ENCODE measurements at places on chromosomes 16 and 17.

GRCh38 chr17:58693751-58694150, 1.3 kb downstream of the RAD51C start:
- no peak for DNase-seq

GRCh38 chr17:62827746-62828485, 19.8 kb upstream of the MARCHF10 start:
- no peak for DNase-seq

DNA sequence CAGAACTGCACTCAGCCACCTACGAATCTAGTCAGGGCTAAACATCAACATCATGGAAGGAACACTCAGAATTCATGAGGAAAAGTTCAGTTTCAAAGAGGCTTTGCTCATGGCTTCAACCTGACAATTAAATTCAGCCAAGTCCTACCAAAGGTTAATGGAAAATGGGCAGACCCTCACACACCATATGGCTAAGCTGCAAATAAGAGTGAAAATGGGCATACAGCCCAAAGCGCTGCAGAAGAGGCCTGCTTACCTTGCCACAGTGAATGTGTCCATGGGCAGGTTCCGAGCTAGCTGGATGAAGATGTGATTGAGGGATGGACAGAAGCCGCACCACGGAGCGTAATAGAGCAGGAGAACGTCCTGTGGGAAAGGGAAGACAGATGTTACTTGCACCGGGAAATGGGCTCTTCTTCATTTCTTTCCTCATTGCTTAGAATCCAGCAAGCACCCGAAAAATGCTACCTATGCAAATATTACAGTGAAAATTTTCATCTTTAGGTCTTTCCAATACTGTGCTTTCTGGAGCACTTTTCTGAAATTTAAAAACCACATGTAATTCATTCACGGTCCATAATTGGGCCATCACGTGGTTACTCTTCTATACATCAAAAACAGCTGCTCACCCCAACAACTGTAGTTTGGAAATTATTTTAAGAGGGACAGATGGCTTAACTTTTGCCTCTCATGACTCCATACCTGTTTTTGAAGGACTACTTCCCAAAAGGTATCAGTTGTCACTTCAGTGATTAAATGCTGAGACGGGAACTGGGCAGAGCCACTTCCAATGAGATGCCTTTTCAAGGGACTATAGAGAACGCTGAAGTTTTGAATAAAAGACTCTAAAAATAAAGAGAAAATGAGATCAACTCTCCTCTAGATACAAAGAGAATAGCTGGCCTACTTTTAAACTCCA, 19.6 kb downstream of the SNN start:
- no peak for DNase-seq

DNA sequence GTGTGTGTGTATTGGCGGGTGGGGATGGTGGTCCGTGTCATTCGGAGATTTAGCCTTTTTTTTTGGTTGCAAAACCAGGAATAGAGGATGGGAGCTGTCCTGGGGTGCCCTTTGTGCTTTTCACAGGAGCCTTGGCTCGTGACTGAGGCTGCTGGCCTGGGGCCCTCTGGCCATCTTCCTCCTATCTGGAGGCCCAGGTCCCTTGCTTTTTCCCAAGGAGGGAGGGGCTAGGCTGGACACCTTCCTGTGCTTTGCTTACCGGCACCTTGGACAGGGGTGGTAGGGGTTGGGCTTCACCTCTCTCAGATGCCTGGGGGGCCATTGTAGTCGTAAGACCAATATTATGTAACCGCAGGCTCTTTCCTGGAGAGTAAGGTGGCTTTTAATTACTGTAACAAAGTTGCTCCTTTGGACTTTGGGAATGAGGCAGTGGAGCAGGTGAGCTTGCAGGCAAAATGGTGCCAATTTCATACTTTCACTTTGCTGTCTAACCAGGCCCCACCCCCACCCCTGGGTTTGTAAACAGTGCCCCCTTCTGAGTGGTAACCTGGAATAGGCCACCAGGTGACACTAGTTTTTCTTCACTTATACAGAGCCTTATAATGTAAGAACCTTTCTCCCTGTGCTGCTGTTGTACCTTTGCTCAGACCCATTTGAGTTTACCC, 1.2 kb downstream of the DYNLL2 start:
- DNase-seq = no peak

- DNase-seq = no peak
Measured at GRCh38 chr17:76094046-76094445, 9.5 kb downstream of the EXOC7 start.

- no peak for DNase-seq
Measured at GRCh38 chr16:6910301-6910700, 422.3 kb upstream of the RBFOX1 start.

GRCh38 chr17:47742319-47743181, 9.5 kb downstream of the TBX21 start:
- DNase-seq = no peak

- no peak for DNase-seq
Measured at GRCh38 chr16:73996624-73997339, 299.8 kb upstream of the PSMD7 start.

GRCh38 chr17:39767147-39767546, 29.4 kb downstream of the GRB7 start:
- DNase-seq = no peak

DNA sequence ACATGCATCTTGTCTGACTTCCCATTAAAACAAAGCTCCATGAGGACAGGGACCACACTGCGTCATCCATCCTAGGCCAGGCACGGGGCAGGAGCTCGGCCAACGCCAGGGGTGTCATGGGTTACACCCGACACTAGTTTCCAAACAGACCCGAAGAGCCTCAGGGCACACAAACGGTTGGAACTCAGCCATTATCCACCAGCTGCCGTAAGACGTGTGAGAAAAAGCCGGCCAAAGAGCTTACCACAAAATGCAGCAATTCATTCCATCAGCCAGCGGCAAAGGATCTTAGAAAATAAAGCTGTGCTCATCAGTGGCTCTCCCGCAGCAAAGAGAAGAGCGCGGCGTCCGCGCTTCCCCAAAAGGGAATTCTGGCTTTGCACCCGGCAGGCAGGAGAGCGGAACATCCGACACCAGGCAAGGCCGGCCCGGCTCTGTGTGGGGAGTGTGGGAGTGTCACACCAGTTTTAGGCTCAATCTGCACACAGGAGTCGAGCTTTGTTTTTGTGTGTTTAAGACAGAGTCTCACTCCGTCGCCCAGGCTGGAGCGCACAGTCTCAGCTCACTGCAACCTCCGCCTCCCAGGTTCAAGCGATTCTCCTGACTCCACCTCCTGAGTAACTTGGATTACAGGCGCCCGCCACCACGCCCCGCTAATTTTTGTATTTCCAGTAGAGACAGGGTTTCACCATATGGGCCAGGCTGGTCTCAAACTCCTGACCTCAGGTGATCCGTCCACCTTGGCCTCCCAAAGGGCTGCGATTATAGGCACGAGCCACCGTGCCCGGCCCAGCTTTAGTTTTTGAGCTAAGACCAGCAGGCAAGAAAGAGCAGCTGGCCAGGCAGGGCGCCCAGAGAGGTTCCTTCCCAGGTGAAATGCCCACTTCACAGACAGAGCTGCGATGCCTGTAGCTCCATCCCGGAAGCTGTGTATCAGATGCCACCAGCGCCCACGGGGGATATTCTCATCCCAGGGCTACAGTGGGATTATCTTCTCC, 1.5 kb downstream of the SLC38A8 start:
- DNase-seq = no peak

GRCh38 chr16:10619271-10619849, 39.0 kb upstream of the EMP2 start:
- DNase-seq = peak; percentile 7

- DNase-seq = no peak
Measured at GRCh38 chr17:40015005-40015997, at the start of gene CSF3. Gene CSF3 (plus strand): TSS chr17:40015440. CDS start chr17:40015475, 35 bp downstream.

DNA sequence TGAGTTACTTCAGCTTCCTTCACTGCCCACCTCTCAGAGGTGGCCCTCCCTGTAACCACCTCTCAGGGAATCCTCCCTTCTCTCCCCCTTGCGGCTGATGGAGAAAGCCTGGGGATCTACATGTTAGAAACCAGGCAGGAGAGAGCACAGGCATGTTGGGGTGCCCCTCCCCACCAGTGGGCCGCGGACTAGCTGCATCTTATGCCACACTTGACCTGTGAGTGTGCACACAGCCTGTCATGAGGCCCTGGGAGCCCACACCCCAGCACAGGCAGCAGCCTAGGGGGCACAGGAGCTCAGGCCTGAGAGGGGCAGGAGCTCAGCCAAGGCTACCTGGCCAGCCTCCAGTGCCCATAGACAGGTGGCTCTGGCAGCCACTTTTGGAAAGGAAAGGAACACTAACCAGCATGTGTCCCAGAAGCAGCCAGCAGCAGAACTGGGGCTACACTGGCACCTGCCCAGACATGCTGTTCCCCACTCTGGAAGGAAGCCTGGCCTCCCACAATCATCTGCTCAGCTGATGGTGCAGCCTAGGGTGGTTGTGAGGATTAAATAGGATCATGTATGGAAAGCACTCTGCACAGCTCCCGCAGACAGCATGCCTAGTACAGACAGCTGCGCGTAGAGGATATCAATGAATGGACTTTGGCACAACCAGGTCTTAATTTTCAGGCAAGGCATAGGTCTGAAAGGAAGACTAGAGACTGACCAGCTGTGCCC, 60.5 kb downstream of the TMEM132E start:
- no peak for DNase-seq

DNA sequence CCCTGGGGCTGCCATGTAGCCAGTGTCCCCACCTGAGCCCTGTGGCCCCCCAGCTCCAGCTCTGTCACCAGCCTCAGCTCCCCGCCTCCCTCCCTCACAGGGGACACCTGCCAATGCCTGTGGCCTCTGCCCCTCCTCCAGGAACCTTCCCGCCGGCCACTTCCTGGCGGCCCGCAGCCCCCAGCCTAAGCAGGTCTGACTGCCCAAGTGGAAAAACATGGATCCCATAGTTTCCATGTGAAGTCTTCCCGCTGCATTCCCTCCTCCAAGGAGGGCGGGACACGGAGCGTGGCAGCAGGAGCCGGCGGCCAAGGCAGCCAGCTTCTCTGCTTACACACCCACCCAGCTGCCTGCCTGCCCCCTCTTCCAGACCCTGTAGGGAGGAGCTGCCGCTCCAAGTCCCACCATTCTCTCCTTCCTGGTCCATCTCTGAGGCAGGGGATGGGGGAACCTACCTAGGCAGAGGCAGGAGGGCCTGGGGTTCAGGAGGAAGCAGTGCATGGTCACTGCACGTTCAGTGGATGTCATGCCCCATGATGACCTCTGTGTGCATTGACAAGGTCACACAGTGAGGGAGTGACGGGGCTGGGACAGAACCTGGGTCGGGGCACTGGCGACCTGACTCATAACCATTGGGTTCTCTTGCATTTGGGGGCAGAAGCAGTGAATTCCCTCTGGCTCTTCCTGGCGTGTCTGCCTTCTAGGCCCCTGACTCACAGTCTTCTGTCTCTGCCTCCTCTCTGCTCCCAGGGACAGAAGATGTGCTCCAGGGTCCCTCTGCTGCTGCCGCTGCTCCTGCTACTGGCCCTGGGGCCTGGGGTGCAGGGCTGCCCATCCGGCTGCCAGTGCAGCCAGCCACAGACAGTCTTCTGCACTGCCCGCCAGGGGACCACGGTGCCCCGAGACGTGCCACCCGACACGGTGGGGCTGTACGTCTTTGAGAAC, 8.7 kb downstream of the VASN start:
- no peak for DNase-seq

DNA sequence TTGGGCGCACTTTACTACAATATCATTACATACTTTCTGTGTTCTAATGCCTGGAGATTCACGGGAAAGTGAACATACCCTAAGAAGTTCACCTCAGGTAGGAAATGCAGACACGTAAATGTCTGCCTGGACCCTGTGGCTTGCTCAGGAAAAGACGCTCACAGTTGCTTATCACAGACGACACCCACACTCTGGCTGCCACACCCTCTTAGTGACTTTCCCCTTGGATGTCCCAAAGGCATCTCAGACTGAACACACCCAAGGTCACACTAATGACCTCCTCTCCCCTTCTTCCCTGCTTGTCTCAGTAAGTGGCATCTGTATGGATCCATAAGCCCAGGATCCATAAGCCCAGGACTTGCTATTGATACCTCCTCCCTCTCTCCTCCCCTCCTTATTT, 32.6 kb downstream of the CDRT15 start:
- no peak for DNase-seq

DNA sequence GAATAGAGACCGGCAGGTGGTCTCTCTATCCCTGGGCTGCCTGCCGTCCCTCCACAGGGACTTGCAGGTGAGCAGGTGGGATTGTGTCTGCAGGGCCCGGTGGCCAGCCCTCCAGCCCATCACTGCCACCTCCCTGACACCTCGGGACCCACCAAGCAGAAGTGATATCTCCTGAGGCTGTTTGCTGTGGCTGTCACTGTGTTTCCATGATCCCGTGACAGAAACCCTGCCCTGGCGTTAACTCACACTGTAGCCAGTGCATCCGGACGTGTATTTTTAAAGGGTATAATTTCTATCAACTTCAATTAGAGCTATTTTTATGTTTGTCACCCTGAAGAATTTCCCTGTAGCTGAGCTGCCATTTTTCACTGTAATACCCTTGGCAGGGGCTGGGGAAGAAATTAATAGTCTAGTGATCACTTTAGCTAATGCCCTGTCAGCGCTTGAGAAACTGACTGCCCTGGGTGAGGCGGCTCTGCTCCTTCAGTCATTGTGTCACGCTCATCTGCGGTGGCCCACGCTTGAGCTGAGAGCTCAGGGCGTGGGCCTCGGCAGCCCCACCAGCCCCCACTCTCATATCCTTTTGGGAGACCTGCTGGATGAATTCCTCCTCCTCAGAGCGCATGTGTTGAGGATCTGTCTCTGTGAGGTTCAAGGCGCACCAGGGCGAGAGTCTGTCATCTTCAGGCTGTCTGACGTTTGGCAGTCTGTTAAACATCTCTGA, 229.9 kb upstream of the CIBAR2 start:
- no peak for DNase-seq

DNA sequence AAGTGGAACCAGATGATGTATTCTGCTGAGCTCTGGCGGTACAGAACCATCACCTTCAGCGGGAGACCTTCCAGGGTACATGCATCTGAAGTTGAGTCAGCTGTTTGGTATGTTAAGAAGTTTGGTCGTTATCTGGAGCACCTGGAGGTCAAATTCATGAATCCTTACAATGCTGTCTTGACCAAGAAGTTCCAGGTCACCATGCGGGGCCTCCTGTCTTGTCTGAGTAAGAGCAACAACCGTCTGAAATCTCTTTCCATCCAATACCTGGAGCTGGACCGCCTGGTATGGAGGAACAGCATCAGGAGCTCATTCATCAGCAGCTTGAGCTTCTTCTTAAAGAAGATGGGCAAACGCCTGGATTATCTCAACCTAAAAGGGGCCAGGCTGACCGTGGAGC, 4.0 kb downstream of the FBXO39 start:
- DNase-seq = no peak

DNA sequence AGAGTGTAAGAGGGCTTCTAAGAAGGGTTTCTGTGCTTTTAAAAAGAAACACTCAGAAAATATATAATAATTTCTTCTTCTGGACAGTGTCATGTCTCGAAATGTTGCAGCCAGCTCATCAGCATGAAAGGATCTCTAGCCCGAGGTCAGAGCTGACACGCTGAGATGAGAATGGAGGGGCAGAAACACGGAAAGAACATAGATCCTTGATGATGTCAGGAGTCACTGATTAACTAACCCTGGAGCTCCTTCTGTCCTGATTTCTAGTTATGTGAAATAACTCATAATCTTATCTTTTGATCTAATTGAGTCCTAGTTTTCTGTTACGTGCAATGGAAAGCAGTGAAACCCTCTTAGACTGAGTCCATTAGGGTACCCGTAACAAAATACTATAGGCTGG, 10.3 kb upstream of the TOX3 start:
- DNase-seq = no peak
